CD4-positive, alpha-beta T cell treated with Interleukin-15 for 4 hours (primary cell): ENCODE measurements at places on chromosomes 2 and 18.
A peak's percentile ranks its signal among the peaks of the same experiment; 100 is the strongest.

DNA sequence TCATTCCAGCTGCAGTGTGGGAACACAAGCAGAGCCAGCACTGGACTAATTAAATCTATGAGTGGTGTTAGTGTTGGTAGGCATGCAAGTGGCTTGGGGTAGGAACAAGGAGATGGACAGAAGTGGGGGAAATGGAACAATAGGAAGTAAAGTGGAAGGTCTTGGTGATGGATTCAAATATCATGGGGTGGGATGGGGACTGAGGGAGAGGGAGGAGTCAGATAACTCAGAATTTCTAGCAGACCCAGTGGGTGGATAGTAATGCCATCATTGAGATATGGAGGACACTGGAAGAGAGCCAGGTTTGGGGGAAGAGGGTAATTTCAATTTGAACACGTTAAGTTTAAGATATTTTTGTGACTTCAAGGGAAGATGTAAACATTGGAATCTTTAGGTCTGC, 2.9 kb upstream of the LNPK start:
- DNase-seq = no peak

GRCh38 chr2:212117926-212118325, 420.7 kb downstream of the ERBB4 start:
- no peak for DNase-seq

GRCh38 chr2:12261986-12262680, 454.6 kb upstream of the TRIB2 start:
- DNase-seq = no peak

GRCh38 chr2:178234648-178235047, 40.3 kb downstream of the OSBPL6 start:
- DNase-seq = no peak

- no peak for DNase-seq
Observed at GRCh38 chr2:157043786-157044185, 213.7 kb upstream of the GALNT5 start.

DNA sequence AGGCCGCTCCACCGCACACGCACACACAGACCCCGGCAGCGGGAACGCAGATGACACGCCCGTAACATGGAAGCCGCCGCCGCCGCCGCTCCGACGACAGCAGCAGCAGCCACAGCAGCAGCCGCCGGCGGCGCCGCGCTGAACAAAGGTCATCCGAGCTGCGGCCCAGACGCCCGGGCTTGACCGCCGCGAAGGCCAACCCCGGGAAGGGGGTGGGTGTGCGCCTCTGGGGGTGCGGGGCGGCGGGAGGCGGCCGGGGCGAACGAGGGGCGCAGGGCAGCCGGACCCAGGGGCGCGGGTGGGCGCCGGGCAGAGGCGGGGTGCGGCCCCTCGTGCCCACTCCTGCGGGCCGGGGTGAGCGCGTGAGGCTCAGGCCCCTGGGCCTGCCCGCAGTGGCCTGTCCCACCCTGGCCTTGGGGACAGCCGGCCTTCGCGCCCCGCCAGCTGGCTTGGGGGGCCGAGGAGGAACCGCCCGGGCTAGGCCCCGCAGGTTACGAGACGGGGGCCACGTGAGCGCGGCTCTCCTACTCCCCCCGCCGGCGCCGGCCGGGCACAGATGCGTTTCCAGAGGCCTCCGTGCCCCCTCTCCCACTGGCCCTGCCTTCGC, 1.0 kb upstream of the ZNF532 start:
- no peak for DNase-seq

- no peak for DNase-seq
Observed at GRCh38 chr2:168155046-168155445, 92.3 kb downstream of the STK39 start.

- DNase-seq = no peak
Observed at GRCh38 chr2:145268931-145269330, 749.0 kb upstream of the ZEB2 start.

DNA sequence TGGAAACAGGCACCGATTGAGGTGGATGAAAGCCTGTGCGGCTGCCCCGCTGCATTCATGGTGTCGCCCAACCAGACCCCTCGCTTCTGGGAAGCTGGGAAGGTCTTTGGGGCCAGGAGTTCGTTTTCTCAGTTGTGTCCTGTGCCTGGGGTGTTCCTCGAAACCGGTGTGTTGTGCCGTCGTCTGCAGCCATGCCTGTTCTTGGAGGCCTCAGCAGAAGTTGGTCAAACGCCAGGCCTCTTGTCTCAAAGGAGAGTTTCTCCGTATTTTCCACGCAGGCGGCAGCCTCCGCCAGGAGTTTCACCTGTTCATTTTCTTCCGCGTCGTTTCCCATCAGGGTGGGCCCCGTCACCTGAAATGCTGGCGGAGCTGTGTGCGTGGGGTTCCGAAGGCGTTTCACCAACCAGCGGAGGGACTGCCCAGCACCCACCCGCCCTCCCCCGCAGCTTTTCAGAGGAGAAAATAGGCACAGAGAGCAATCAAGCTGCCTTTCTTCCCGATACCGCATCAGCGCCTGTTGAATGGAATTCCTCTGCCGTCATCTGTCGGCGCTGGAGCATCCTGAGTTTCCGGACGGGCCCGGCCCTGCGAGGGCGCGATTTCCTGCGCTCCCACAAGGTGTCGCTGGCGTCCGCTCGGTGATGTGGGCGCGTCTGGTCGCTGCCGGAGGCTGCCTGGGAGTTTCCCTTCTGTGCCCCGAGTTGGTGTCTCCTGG, 17.0 kb upstream of the NFATC1 start:
- peak; percentile 83 for DNase-seq

DNA sequence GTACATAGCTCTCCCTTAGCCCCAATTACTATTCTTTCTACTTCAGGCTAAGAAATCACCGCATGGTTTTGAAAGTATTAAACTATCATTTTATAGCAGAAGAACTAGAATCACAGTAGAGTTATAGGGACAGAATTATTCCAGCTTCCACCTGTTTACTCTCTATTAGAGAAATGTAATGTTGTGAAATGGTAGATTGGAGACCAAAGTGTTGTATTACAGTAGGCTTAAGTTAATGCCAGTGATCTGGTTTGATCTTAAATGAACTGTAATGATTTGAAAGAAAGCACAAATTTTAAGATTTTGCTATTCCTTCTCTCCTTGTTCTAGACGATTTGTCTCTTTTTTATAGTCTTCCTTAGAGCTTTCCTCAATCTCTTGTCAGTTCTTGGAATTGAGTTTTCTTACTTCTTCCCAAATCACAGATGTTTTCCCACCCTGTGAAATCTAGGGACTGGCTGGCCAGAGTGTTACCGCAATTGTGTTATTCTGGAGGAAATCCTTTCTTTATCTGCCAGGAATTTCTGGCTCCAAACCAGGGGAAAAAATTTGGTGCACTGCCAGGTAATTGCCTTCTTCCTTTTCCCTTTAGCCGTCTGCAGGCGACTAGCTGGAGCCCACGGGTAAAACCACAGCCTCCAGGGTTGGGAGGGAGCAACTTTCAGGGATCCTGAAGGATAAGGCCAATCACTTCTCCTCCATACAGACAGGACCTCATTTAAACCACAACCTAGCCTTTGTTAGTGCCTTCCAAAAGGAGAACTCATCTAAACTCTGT, 51.7 kb downstream of the NOP58 start:
- no peak for DNase-seq

DNA sequence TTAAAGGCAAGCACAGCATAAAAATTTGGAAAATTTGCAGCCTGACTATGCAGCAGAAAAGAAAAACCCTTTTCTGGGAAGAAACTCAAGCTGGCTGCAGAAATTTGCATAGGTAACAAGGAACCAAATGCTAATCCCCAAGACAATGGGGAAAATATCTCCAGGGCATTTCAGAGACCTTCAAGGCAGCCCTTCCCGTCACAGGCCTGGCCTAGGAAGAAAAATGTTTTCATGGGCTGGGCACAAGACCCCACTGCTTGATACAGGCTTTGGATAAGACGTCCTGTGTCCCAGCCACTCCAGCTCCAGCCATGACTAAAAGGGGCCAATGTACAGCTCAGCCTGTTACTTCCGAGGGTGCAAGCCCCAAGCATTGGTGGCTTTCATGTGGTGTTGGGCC, 717.6 kb downstream of the TDRD15 start:
- no peak for DNase-seq

DNA sequence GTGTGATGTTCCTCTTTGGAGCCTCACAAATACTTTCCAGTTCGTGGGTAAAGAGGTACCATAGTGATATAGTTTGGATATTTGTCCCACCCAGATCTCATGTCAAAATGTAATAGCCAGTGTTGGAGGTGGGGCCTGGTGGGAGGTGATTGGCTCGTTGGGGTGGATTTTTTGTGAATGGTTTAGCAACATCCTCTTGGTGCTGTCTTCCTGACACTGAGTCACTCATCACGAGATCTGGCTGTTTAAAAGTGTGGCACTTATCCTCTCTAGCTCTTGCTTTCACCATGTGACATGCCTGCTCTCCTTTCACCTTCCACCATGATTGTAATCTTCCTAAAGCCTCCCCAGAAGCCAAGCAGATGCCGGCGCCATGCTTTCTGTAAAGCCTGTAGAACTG, 3.0 kb upstream of the CCDC93 start:
- DNase-seq = no peak

GRCh38 chr2:53127061-53127650, 640.4 kb upstream of the CHAC2 start:
- no peak for DNase-seq

GRCh38 chr2:240622531-240623235, 2.6 kb upstream of the GPR35 start:
- peak; percentile 35 for DNase-seq

- no peak for DNase-seq
Observed at GRCh38 chr2:147224070-147224469, 620.8 kb upstream of the ACVR2A start.

DNA sequence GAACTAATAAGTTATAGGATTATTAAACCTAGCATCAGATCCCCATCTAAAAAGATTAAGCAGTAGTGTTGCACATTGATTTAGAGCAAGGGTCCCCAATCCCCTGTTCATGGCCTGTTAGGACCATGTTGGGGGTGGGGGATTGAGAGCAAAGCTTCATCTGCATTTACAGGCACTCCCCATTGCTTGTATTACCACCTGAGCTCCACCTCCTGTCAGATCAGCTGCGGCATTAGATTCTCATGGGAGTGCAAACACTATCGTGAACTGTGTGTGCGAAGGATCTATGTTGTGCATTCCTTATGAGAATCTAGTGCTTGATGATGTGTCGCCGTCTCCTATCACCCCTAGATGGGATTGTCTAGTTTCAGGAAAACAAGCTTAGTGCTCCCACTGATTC, 18.4 kb upstream of the PSD4 start:
- no peak for DNase-seq

GRCh38 chr2:240956935-240957655, 41.3 kb upstream of the SNED1 start:
- DNase-seq = no peak

- DNase-seq = no peak
Observed at GRCh38 chr2:210660-211059, 53.2 kb downstream of the SH3YL1 start.

GRCh38 chr18:2979871-2980790, 32.8 kb downstream of the LPIN2 start:
- peak; percentile 58 for DNase-seq

DNA sequence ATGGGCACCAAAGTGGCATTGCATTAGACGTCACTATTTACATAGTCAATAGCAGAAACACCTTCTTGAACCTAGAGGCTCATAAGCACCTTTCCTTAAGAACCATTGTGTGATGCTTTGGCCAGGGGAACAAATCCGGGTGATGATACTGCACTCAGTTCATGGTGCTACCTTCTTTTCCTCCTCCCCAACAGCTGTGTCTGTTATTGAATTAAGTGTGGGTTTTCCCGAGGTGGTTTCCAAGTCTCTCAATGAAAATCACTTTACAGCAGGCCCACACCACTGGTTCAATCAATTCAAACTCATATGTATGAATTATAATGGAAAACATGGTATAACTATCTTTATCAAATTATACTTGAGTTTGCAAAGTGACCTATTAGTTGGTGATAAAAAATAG, 9.3 kb upstream of the EFEMP1 start:
- DNase-seq = no peak

DNA sequence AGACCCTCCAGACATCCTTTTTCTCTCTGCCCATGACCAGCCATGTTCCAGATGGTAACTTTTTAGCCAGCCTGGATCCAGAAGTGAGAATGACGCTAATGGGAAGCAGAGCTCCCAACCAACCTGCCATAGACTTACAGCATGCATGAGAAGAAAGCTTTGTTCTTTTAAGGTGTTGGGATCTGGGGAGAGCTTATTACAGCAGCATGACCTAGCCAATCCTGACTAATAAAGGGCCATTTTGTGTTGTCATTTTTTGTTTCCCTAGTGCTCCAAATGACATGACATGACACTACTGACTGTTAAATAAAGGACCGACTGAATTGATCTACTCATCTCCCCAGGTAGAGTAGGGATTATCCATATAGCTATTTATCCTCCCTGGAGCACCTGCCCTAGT, 5.2 kb upstream of the PRKCE start:
- no peak for DNase-seq

- DNase-seq = no peak
Observed at GRCh38 chr2:64795024-64795592, 141.4 kb upstream of the SERTAD2 start.

DNA sequence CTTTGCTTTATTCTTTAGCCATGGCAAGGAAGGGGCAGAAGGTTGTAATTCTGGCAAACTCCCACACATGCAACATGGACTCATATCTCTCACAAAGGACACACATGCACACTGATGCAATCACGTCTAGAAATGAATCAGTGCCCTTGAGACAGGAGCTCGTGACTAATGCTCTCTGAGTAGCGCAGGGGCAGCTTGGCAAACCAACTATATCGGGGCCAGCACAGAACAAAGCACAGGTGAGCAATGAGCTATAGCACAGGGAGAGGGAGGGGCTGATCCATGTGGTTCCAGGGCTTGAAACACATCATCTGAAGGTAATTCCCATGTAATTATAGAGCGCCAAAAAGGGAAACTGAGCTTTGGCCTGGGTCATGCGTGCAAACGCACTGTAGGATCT, 165.2 kb upstream of the KLF7 start:
- peak; percentile 20 for DNase-seq

DNA sequence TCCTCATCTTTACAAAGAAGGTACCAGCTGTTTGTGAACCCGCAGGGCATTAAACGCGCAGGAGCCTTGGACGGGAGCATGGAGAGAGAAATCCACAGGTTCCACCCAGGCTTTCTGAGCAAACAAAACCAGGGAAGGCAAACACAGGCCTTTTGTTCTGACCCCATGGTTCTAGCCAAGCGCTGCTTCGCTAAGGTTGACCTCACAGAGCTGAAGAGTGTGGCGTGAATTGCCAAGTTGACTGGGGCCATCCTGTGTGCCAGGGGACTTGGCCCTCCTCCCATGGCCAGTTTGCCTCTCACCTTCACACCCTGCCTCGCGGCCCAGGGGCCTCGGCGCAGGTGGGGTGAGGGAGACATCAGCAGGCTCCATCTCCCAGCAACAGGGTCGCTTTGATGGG, 74.1 kb downstream of the VAPA start:
- DNase-seq = no peak
